Stimulated activated CD4-positive, alpha-beta T cell treated with anti-CD3 and anti-CD28 coated beads, Interleukin-4, amount 100 ng/mL, for 48 hours (primary cell): ENCODE measurements at places on chromosomes 13 and 19.

DNA sequence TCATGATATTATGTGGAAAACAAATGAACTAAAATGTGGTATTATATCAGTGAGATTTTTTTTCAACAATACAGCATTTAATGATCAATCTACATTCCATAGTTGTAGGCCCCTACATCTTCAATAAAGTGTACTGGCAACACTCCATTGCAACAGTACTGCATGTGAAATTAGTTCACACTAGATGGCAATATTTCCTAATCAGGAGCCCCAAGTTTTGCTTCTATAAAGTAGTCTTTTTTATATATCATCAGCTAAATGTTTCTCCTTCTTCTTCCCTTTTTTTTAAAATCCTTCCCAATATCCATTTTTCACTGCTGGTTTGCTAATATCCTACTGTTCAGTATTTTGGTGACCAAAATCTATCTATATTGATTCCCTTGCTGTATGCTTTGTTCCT is 528.3 kb upstream of the ATXN8OS start:
- DNase-seq, result no peak

GRCh38 chr19:5696196-5697021 is 6.3 kb downstream of the RPL36 start:
- no peak for DNase-seq

DNA sequence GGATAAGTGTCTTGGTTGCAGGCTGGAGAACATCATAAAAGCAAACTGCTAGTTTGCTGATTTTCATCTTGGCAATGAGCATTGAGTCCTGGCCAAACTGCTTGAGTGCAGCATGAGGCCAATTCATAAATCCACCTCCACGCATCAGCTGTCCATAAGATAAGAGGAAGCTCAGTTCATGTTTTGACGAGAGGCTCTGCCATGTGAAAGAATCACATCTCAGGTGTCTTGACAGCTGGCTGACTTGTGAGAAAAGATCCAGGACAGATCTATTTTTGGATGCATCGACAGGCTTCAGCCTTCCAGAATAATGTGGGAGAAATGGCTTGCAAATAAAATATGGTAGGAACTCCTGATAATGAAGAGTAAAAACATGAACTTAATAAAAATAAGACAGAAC is 5.4 kb upstream of the ZNF682 start:
- no peak for DNase-seq

- DNase-seq, result no peak
These were observed 11.6 kb downstream of the NFILZ start for GRCh38 chr19:8641908-8642547.

DNA sequence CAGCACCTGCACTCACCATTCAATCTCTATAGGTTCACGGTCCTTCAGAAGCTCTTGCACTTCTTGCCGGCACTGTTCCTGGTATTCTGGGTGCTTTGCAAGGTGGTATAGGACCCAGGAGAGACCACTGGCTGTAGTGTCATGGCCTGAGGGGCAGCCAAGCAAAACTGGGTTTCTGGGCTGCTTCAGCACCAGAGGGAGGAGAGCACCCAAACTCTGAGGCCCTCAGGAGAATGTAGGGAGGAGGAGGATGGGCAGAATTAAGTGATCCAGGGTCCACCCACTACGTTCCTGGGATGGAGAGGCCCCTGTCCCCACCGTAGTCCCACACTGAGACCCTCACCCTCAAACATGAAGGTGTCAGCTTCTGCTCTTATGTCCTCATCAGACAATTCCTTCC is 12.3 kb downstream of the CYP4F11 start:
- no peak for DNase-seq

- DNase-seq, result peak; percentile 95
These were observed at the start of gene FIZ1 for GRCh38 chr19:55599468-55599841. FIZ1 (minus strand) TSS chr19:55599517; CDS start chr19:55597865, 1,652 bp downstream.

GRCh38 chr19:3239367-3239766 is 14.9 kb downstream of the CELF5 start:
- DNase-seq, result no peak

DNA sequence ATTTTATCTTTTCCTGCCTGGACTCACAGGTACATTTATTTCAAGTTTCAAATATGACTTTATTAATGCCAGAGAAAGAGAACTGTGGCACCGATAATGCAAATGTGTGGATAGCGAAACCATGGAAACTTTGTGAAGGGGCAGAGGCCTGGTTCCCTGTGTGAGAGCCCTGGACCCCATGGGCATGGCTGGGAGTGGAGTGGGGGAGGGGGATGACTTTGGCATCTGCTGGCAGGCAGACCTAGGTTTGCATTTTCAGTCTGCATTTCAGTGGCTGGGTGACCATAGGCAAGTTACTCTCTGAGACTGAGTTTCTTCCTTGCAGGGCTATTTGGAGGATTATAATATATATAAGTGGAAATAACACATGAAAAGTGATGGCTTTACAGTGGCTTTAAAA is 163.8 kb upstream of the TMTC4 start:
- DNase-seq, result no peak

DNA sequence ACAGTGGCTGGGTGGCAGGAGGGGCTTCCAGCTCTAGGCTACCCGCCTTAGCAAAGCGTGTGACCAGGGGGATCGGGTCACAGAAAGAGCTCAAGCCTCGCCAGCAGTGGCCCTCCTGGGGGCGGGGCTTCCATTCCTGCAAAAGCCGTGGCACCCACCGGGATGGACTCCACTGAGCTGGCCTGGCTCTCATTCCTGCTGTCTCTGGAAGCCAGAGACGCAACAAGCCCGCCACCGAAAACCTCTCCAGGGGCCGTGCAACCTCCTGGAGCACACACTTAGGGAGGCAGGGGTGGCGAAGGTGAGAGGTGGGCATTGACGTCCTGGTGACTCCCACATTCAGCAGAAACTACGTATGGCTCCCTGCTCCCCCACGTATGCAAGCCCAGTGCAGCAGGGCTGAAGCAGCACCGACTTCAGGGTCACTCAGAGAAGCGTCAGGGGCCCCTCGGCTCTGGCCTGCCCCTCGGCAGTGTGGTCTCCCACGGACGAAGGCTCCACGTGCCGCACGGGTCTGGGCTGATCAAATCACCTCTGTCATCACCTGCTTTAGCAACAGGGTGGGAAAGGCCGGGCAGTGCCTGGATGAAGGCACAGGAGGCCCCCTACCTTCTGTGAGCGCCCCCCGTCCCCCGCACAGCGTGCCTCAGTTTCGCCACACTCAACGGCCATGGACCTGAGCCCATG is 3.1 kb downstream of the C19orf25 start:
- DNase-seq, result no peak

DNA sequence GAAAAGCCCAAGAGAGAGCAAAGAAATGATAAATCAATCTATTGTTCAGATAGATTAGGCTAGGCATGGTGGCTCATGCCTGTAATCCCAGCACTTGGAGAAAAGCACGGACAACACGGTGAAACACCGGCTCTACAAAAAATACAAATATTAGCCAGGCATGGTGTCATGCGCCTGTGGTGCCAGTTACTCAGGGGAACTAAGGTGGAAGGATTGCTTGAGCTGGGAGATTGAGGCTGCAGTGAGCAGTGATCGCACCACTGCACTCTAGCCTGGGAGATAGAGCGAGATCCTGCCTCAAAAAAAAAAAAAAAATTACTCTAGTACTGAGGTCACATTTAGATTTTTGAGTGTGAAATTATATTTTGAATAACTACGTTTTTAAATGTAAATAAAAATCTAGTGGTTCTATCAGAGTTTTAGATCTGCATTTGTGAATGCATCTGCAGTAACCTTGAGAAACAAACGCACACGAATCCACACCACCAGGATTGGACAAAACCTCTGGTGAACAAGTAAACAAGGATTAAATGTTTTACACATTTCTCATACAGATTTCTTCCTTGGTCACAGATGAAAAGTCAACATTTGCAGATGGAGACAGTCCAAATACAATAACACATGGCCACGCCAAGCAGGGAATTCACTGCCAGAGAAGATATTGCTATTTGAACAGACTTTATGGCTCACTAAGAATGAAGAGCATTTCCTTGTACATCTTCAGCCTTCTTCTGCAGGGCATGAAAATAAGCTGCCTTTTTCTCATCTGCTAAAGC is 917.6 kb downstream of the PCDH9 start:
- no peak for DNase-seq

DNA sequence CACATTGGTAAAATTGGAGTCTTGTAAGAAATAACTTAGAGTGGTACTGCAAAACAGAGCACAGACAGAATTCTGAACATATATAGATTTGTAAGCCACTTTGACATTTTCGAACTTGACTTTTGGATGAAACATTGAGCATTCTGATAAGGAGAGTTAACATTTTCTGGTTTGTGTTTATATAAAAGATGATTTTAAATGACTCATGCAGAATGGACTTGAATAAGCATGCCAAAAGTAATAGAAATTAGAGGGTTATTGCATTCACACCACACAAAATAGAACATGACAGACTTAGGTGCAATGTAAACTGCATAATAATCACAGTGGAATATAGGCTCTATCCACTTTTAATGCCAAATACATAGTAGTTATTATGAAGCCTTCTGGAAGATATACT is 507.0 kb downstream of the DACH1 start:
- DNase-seq, result no peak

GRCh38 chr19:50257141-50257540 is 53.7 kb downstream of the MYH14 start:
- DNase-seq, result no peak

- DNase-seq, result peak; percentile 90
These were observed 4.9 kb upstream of the PALM start for GRCh38 chr19:703651-704446.

DNA sequence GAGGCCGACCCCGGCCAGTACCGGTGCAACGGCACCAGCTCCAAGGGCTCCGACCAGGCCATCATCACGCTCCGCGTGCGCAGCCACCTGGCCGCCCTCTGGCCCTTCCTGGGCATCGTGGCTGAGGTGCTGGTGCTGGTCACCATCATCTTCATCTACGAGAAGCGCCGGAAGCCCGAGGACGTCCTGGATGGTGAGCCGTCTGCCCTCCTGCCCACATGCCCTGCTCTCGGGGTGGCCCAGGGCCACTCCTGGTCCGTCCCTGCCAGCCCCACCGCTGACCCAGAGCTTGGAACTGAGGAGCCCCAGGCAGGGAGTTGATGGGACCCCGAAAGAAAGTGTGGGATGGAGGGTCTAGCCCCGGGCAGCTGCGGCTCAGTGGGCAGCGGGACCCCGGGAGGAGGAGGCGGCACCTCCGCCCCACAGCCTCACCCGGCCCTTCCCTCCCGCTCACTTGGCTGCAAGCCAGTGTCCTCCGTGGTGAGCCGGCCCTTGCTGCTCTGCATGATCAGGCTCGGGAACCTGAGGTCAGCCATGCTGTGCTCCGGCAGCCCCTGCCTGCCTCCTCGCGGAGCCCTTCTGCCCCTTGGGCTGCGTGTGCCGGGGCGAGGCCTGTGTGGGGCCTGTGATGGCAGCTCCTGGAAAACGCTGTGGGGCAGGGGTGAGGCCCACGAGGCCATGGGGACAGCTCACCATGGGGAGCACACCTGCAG is 8.1 kb upstream of the HCN2 start:
- DNase-seq, result no peak

DNA sequence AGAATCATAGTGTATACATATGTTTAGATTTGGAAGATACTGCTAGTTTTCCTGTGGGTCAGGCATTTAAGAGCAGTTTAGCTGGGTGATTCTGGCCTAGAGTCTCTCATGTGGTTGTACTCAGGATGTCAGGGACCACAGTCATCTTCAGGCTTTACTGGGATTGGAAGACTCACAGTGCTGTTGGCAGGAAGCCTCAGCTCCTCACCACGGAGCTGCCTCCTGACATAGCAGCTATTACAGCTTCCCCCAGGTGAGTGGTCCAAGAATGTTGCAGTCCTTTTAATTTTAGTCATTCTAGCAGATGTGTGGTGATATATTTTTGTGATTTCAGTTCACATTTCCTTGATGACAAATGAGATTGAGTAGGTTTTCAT is 16.9 kb upstream of the GPR18 start:
- DNase-seq, result no peak

DNA sequence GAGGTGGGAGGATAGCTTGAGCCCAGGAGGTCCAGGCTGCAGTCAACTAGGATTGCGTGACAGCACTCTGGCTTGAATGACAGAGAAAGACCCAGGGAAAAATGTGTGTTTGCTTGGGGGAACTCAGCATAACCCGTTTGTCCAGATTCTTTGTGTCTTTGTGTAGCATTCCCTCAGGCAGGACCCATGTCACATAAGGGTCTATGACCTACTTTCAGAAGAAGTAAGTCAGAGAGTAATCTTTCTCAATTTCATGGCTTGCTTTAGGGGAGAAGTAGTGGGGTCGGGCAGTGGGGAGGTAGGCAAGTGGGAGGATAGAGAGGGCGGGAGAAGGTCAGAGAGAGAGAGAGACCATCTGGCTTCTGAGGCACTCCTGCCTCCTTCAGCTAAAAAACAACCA is 11.9 kb upstream of the PSPC1 start:
- DNase-seq, result no peak

DNA sequence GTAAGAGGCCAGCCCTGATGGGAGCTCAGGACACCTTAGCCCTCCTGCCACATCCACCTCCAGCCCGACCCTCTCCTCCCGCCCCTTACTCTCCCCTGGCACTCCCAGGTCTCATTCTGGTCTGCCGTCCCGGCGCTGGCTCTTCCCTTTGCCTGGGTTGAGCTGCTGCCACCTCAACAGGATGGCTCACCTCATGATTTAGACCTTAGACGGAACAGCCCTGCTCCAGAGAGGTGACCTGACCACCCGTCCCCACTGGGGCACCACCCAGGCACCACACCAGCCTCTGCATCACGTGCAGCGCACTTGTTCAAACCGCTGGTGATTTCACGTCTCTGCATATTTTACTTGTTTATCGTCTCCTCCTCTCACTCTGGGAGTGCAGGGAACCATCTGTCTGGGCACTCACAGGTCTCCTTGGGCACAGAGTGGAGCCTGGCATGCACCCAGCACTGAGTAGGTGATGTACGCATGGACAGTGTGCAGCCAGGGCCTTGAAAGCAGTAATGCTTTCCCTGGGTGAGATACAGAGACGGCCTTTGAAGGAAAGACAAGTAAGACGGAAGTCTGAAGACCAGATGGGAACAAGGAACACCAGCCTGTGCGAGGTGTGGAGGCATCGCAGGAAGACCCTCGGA is 183.1 kb downstream of the KATNAL1 start:
- DNase-seq, result no peak

DNA sequence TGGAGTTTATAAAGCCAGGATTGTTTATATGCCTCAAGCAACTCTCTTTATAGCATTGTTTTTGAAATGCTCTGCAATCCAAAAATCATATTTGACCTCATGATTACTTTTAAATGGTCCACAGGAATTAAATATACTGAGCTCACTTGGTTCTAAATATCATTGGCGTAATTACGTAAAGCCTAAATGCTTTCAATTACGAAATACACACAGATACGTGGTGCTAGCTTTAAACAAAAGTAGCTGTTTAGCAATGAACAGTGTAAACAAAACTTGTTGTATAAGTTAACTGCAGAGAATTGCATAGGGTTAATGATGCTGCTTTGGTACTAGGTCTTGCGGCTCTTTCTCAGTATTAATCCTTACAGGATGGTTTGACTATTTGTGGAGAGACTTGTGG is 346.6 kb downstream of the COG6 start:
- no peak for DNase-seq

GRCh38 chr19:3849092-3849491 is 19.7 kb downstream of the ZFR2 start:
- peak; percentile 35 for DNase-seq
